NCI-H2081 treated with DMSO at 0.1 percent for 48 hours (cell line): ENCODE measurements at places on chromosomes 2 and 18.

- DNase-seq, result no peak
Observed at GRCh38 chr2:150490466-150490865, 3.0 kb upstream of the RND3 start.

DNA sequence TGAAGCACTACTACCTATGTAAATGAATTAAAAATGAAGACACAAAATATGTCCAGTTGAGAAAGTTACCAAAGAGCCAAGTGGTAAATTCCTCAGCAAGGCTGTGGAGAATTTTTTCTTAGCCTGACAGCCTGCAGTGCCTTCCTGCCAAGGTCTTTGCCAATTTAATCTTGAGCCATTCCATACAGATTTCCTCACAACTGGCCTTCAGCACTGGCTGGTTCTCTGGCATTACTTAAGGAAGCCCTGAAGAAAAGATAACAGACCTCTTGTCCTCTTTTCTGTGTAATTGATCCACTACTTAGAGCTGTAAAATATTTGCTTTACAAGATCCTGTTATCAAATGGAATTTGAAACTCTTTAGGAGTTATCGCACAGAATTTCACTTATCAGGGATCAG, 334.2 kb upstream of the LRRTM1 start:
- no peak for DNase-seq

- DNase-seq, result no peak
Observed at GRCh38 chr2:111042261-111042660, 78.5 kb upstream of the BCL2L11 start.

- DNase-seq, result no peak
Observed at GRCh38 chr2:218867900-218868299, 8.3 kb downstream of the WNT6 start.

GRCh38 chr2:34545486-34546136, 946.5 kb upstream of the FAM98A start:
- DNase-seq, result no peak
